ENCODE measurements at places on chromosomes 12 and 14.
A peak's percentile ranks its signal among the peaks of the same experiment; 100 is the strongest.

GRCh38 chr14:47490353-47490752 lies 185.1 kb downstream of the MDGA2 start:
- DNase-seq: no peak

- DNase-seq: no peak
Observed at GRCh38 chr12:6125310-6125608, 789 bp upstream of the VWF start.

DNA sequence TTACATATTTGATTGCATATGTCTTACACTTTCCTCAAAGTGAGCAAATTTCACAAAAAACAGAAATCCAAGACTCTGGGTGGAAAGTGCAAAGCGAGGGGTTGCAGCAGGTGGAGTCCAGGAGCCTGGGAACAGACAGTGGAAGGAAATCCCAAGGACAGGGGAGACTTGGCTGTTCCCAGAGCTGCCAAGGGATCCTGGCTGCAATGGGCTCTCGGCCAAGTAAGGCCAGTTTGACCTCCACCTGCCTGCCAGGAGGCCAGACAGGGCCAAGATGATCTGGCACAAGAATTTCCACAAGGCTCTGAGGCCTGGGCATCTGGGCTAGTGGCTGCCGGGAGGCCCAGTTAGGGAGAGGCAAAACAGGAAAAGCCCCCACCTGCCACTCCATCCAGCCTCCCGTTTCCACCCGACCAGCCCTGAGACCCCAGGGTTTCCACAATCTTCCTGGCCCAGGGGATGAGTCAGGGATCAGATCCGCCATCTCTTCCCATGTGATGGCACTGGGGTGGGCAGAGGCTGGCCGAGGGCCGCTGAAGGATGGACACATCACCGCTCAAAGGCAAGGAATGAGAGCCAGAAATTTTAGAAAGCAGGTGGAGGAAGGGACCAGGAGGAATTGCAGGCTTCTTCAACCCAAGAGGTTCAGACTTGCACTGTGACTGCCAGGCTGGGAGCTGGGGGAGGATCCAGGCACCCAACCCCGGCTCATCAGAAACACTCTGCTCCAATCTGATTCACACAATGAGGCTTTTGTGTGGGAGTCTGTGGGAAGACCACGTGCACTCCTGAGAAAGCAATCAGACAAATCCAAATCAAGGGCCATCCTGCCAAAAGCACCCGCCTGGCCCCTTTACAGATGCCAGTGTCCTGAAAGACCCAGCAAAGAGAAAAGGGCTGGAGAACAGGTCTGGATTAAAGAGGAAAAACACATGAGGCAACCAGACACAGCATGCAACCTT lies 16.3 kb downstream of the SCARB1 start:
- no peak for DNase-seq

DNA sequence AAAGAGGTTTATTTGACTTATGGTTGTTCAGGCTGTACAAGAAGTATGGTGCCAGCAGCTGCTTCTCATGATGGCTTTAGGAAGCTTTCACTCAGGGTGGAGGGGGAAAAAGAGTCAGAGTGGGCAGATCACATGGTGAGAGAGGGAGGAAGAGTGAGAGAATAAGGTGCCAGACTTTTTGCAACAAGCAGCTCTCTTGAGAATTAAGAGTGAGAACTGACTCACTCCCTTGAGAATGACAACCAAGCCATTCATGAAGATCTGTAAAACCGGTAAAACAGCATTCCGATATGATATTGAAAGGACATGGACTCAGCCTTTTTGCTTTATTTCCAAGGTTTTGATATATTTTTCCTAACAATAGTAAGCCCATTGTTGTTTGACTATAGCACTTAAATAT lies 501.2 kb downstream of the GALC start:
- no peak for DNase-seq

GRCh38 chr12:122527478-122527944 lies 462 bp downstream of the KNTC1 start:
- DNase-seq: no peak

DNA sequence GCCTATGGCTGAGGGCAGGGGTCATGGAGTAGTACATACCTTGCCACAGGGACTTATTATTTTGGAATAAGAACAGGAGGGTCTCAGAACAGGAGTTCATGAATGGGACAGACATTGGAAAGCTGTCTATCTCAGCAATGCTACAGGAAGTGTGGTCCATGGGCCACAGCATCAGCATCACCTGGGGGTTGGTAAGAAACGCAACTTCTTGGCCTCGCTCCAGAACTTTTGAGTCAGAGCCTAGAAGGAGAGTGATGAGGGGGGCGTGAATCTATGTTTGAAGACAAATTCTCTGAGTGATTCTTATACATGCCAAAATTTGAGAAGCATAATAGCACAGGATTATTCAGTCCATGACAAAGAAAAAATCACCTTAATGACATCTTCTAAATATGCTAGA lies 156.6 kb downstream of the RPAP3 start:
- no peak for DNase-seq

- DNase-seq: no peak
Observed at GRCh38 chr14:98006008-98006407, 1208.8 kb downstream of the VRK1 start.

DNA sequence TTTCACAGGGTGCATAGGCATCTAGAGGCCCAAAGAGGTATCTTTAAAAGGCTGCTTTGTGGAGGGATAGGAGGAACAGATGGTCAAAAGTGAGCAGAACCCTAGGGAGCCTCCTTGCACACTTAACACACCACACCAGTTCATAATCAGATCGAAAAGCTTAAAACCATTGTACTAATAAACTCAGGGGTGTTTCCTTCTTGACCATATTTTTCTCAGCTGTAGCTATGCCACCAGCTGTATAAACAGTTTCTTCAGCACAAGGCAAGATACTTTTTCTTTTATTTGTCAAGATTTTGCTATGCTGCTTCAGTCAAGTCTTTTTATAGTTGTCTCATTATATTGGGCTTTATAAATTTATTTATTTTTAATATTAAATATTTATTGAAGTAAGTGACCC lies 88.7 kb downstream of the RIC8B start:
- DNase-seq: peak; percentile 30

- DNase-seq: no peak
Observed at GRCh38 chr14:86305058-86305457, 775.1 kb downstream of the FLRT2 start.

DNA sequence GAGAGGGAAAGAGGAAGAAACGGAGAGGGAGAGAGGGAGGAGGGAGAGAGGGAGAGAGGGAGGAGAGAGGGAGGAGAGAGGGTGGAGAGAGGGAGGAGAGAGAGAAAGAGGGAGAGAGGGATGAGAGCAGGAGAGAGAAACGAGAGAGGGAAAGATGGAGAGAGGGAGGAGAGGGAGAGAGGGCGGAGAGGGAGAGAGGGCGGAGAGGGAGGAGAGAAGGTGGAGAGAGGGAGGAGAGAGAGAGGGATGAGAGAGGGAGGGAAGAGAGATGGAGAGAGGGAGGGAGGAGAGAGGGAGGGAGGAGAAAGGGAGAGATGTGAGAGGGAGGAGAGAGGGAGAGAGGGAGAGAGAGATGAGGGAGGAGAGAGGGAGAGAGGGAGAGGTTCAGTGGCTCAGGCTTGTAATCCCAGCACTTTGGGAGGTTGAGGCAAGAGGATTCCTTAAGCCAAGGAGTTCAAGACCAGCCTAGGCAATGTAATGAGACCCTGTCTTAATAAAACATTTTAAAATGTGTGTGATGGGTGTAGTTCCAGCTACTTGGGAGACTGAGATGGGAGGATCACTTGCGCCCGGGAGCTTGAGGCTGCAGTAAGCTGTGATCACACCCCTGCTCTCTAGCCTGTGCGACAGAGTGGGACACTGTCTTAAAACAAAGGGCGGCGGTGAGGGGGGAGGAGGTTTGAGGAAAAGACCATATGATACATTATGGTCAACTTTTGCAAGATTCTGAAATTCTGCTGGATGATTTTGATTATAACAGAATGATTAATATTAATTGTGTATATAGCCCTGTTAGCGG lies 21.3 kb upstream of the SNRPF start:
- no peak for DNase-seq

- no peak for DNase-seq
Observed at GRCh38 chr12:25903603-25904245, 54.8 kb upstream of the RASSF8 start.

GRCh38 chr12:33589576-33590114 lies 150.0 kb upstream of the SYT10 start:
- no peak for DNase-seq

- peak; percentile 45 for DNase-seq
Observed at GRCh38 chr12:116241157-116241759, 36.2 kb downstream of the MED13L start.

DNA sequence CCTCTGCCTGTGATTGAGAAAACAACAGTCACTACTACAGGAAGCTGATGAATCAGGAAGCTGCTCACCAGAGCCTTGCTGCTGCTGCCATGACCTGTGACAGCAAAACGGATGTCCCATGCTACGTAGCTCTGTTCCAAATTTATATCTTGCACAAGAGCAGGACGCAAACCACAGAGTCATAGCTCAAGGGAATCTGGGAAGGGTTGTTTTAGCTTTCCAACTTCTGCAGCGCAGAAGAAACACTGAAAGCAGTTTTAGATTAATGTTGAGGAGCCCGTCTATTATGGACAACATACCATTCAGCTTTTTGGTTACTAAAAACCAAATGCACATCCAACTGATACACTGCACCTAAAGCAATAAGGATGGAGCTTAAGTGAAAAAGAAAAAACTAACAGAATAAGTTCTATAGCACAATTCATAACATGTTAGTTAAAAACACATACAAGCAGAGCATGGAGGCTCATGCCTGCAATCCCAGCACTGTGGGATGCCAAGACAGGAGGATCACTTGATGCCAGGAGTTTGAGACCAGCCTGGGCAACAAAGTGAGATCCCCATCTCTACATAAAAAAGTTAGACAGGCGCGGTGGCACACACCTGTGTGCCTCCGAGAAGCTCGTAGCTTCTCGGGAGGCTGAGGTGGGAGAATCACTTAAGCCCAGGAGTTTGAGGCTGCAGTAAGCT lies 1.7 kb upstream of the ANKRD33 start:
- DNase-seq: peak; percentile 97

DNA sequence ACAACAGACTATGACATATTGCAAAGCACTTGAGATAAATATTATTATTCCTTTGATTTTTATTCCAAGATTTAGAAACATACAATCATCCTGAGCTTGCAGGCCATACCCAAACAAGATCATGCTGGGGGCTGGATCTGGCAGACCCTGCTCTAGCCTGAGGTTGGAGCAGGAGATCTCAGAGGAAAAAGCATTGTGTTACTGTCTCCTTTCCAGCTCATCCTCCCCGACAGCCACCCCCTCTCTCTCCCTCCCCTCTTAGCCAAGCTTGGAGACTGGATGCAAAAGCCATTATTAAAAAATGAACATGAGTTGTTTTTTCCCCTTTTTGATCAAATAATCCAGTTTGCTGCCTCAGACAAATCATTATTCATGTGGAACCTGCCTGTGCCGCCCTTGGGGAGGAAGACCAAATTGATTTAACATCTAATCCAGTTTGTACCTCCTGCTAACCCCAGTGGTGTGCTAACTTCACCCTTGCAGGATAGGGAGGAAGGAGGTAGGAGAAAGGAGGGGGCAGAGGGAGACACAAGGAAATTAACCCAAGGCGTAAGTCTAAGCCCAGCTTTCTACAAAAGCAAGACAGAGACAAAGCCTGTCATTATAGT lies 565.8 kb upstream of the TBX3 start:
- no peak for DNase-seq

GRCh38 chr12:50936821-50937530 lies 15.4 kb upstream of the HIGD1C start:
- no peak for DNase-seq

DNA sequence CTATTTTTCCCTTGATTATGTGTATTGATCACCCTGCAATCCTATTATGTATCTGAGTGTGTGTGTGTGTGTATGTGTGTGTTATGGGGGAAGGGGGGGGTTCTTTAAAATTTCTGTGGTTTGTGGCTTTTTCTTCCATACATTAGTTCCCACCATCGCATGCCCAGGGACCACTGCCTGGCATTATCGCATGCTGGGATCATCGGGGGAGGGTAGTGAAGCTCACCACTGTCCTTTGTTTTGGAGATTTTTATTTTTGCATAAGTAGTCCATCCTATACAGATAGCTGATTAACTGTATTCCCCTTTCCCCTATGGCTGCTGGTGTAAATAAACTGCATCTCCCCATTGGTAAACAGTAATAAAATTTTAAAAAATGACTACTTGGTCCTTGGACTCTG lies 3.4 kb downstream of the ATXN7L3B start:
- DNase-seq: no peak

DNA sequence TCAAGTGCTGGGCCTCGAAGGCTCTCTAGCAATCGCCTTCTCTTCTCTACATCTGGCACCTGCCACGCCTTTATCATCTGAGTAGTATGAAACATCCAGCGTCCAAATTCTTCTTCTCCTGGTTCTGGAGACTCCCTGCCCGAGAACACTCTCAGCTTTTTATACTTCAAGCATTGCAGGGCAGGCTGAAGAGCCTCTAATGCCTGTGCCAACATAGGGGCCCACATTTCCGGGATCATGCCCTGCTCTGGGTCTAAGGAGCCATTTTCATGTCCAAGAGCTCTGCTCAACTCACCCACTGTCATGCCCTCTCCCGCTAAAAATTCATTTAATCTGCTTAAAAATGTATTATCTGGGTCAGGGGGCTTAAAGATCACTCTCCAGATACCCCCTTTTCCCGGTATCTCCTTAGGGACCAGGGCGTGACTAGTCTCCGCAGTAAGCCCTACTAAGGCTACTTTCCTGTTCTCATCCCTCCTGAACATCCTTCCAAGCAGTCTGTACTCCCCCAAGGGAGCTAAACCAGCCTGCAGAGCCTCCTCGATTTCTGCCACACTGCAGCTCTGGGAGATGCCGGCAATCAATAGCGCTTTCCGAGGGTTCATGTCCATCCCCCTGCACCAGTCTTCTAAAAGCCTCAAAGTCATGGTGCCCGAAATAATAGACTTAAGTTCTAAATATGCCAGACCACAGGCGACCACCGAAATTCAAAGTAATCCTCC lies 940 bp downstream of the MOAP1 start:
- DNase-seq: no peak

GRCh38 chr12:92623386-92623785 lies 79.4 kb upstream of the PLEKHG7 start:
- peak; percentile 23 for DNase-seq

GRCh38 chr12:109529691-109530640 lies 43.3 kb downstream of the MMAB start:
- DNase-seq: no peak

DNA sequence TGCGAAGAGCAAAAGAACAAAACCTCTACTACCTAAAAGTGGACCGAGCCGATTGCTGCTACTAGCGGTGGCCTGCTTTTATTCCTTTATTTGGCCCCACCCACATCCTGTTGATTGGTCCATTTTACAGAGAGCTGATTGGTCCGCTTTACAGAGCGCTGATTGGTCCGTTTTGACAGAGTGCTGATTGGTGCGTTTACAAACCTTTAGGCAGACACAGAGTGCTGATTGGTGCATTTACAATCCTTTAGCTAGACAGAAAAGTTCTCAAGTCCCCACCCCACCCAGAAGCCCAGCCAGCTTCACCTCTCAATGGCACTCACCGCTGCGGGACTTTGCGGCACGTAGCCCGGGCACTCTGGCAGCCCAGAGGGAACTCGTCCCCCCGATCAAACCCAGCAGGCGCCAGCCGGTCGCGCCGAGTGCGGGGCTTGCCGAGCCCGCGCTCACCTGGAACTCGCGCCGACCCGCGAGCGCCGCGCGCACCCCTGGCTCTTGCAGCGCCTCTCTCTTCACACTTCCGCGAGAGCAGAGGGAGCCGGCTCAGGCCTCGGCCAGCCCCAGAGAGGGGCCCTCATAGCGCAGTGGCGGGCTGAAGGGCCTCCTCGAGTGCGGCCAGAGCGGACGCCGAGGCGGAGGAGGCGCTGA lies 8.7 kb upstream of the FGD4 start:
- DNase-seq: peak; percentile 54

All from choroid plexus epithelial cell (primary cell).